BJ (cell line): ENCODE measurements at places on chromosomes 11 and 22.

DNA sequence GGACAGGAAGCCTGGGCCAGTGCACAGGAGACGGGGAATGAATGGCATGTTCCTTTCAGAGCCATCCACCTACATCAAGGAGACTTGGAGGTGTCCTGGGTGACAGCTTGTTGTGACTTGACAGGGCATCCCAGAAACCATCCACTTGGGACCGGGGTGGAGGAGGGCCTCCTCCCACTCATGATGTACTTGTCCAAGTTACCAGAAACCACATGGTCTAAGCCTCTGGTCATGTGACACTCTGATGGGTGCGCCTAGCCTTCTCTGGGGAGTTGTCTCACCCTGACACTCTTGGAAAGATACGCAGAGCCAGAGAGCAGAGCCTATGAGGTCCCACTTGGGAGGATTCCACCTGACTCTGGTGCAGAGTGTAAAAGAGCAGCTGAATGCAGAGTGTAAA is 21.6 kb upstream of the FXYD6 start:
- DNase-seq: no peak

GRCh38 chr22:23113067-23113846 is 28.5 kb downstream of the RSPH14 start:
- DNase-seq: no peak

- DNase-seq: no peak
These were observed 39.5 kb upstream of the CHRNA10 start for GRCh38 chr11:3710485-3711259.

- DNase-seq: no peak
These were observed 97.7 kb downstream of the MPPED2 start for GRCh38 chr11:30488304-30488998.

DNA sequence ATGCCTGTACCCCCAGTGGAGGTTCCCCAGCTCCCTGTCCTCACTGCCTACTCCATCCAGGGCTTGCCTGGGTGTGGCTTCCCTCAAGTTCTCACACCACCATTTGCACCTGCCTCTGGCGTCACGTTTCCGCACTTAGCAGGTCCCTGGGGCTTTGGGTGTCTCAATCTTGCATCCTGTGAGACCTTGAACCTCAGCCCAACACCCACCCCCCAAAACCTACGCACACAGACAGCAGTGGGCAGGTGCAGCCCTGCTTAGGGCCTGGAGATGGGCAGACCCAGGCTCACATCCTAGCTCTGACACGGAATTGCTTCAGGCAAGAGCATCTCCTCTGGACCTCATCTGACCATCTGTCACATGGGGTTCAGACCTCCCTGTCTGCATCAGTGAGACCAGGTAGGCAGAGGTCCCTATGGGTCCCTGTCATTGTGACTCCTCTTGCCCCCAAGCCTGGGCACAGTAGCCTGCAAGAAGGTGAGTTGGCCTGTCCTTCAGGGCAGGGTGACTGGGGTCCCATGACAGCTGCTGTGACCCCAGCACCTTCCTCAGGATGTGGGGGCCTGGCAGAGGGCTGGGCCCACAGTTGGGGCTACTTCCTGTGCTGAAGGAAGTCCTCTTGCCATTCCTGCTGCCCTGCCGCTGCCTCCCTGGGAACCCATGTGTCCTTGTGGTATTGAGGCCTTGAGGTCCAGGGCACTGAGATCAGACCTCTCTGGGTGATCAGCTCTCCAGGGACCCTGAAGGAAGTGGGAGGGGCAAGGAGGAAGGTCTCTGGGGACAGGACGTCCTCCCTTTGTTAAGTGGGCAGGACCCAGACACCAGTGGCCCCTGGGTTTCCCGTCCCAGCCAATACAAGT is 2.0 kb downstream of the SIPA1 start:
- no peak for DNase-seq

GRCh38 chr22:37497062-37497599 is 10.9 kb upstream of the MFNG start:
- DNase-seq: peak; percentile 50

GRCh38 chr11:118476676-118477075 is 40.4 kb downstream of the KMT2A start:
- DNase-seq: no peak

DNA sequence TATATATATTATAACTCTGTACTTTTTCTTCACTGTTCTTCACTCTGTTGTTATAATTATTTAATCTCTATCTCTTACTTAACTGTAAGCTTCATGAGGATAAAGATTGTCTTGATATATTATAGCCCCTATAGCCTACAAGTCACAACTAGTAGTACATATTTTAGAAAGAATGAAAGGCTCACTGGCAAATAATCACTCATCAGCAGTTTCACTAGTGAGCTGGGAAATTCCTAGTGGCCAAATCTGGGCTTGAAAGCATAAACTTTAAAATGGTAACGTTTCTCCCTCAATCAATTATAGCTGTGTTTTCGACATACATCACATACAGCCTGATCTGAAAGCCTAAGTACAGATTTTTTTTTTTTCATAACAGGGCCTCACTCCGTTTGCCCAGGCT is 42.5 kb downstream of the CTSC start:
- DNase-seq: no peak

DNA sequence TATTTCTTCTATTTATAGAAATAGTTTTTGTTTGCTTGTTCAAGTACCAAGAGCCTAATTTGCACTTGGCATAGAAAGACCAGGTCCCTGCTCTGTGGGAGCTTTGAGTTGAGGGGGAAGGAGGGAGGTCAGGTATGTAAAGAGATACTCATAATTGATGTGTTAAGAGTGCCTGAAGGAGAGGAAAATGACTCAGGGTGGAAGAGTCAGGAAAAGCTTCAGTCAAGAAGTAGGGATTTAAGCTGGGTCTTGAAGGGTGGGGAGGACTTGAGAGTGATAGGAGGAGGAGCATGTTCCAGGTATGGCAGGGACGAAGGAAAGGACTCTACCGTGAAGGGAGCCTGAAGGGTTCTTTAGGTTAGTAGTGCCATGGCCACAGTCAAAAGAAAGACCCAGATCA is 9.0 kb downstream of the RBX1 start:
- no peak for DNase-seq

- DNase-seq: no peak
These were observed 37.5 kb downstream of the ATG16L2 start for GRCh38 chr11:72851726-72852125.

- DNase-seq: no peak
These were observed 12.7 kb upstream of the CNTF start for GRCh38 chr11:58609723-58610122.

- peak; percentile 54 for DNase-seq
These were observed 144.3 kb upstream of the ANO3 start for GRCh38 chr11:26187639-26188038.

GRCh38 chr22:30941363-30941740 is 27.2 kb downstream of the MORC2 start:
- no peak for DNase-seq

DNA sequence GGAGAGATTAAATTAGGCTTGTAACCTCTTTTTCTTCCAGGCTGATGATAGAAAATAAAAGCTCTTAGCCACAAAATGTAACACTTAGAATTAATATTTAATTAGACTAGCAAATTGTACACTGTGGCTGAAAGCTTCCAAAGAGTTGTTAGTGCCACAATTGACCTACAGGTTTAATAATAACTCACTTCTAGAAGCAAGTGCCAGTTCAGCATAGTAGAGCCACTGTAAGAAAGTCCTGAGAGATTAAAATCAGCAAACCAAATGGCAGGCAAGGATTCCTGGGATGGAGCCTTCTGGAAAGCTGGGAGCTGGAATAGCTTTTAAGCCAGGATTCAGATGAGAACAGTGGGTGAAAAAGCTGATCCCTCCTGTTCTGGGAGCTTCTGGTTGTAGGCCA is 131.0 kb downstream of the ELP4 start:
- no peak for DNase-seq

DNA sequence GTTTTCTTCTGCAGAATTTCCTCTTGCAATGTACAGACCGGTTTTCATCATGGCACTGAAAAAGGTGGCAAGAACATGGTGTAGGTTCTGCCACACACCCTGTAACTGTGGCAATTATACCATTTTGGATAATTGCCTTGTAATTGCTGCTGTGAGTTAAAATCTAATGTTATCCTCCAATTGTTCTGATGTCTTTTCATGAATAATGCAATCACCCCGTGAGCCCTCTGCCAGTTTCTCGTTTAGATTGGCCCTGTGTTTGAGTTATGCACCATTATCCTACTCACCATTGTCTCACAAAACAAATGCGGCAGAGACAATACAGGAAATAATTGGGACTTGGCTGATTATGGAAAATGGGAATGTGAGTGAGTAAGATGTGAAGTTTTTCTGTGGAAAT is 61.8 kb upstream of the MTNR1B start:
- DNase-seq: no peak

GRCh38 chr11:567011-567628 is 6.3 kb downstream of the RASSF7 start:
- no peak for DNase-seq

DNA sequence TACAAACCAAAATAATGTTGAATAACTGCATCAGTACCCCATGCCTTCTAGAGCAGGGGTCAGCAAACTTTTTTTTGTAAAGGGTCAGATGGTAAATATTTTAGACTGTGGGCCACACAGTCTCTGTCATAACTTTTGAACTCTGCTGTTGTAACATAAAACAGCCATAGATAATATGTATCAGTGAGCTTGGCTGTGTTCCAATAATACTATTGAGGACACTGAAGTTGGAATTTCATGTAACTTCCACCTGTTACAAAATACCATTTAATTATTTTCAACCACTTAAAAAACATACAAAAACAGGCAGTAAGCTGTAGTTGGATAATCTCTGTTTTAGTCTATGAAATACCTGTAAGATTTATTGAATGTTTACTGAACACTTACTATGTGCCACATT is 55.2 kb downstream of the PICALM start:
- no peak for DNase-seq

- no peak for DNase-seq
These were observed 98.2 kb downstream of the SLC1A2 start for GRCh38 chr11:35321111-35321510.

GRCh38 chr22:48973694-48974041 is 854.0 kb downstream of the BRD1 start:
- DNase-seq: no peak

DNA sequence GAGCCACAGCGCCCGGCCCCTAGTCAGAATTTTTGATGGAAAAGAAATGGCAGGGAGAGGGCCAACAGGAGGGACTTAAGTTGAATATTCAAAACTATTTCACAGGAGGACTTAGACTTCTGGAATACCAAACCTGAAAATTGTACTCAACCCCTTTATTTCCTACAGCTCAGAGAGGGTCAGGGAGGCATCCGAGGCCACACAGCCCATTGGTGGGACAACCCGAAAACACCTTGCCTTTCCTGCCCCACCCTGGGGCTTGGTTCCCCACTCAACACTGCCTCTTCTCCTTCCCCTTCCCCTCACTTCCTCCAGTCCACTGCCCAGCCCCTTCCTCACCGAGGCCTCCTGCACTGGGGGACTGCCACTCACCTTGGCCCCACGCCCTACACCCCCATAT is 1.4 kb downstream of the NAALADL1 start:
- DNase-seq: no peak

DNA sequence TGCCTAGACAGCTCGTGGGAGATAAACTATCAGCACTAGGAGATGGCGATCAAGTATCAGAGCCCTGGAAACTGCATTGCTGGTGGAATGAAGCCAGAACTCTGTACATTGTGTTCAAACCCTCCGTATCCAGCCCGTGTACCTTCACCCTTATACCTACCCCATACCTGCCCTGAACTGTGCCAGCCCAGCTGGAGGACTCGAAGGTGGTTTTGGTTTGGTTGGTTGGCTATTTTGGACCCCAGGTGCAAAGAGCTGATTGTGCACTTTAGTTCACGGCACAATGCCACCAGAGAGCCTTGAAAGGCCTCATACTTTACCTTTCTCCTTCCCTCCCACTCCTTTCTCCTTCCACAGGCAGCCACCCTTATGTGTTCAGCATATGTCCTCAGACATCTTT is 16.0 kb downstream of the FAM83F start:
- DNase-seq: no peak

DNA sequence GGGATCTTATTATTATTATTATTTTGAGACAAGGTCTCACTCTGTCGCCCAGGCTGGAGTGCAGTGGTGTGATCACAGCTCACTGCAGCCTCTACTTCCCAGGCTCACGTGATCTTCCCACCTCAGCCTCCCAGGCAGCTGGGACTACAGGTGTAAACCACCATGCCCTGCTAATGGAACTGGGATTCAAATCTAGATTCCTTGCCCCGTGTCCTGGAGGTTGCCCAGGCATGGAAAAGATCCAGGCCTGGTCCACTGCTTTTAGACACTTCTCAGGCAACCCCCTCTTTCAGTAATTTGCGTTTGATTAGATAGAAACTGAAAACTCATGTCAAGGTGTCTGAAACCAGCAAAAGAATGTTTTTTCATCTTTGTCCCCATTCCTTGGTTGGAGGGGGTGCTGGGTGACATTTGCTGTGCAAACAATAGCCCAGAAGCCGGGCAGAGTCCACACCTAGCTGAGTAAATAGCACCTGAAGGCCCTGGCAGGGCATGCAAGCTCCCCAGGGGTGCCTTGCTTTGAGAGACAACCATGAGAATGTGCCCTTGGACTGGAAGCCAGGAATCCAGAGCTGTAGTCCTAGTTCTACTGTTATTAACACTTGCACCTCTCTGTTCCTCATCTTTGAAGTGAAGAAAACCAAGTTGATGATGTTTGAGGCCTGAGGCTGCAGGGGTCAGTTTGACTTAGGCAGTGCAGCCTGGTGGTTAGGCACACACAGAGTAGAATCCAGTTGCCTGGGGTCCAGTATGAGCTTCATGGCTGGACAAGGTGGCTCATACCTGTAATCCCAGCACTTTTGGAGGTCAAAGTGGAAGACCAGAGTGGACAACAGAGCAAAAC is 19.1 kb upstream of the XBP1 start:
- no peak for DNase-seq

GRCh38 chr22:27851974-27852746 is 50.6 kb upstream of the MN1 start:
- no peak for DNase-seq

DNA sequence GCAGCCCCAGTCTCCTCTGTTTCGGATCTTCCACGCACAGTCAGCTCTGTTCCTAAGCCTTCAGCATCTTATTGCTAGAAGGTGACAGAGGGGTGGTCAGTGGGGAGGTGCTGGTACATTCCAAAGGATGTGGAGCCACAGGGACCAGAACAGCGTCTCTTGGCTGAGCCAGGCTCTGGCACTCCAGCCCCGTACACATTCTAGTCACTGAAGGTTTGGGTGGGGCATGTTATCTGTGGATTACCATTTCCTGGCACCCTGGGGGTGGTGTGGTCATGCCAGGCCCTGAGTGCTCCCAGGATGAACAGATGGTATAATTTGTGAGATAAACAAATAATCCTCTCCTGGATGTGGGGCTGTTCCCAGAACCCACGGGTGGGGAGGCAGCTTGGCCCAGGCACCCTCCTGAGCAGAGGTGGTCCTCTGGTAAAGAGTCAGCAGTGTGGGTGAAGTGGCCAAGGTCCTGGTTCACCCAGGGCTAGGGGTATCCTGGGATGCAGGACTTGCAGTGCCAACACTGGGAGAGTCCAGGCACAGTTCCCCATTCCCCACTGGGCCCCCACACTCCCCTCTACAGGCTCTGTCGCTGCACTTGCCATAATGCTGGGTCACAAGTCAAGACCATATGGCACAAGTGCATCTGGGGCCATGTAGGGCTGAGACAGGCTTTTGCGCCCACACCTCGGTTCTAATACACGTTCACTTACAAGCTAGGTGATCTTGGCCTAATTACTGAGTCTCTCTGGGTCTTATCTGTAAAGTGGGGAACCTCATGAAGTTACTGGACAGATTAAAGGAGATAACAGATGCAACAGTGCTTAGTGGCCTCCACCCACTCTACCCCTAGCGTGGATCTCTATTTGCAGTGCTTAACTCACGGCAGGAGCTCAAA is 33.0 kb downstream of the DKK3 start:
- DNase-seq: no peak
